Fibroblast of pulmonary artery (primary cell): ENCODE measurements at places on chromosomes 11 and 22.

- DNase-seq: no peak
Measured at GRCh38 chr11:132980670-132981069, 551.6 kb downstream of the OPCML start.

DNA sequence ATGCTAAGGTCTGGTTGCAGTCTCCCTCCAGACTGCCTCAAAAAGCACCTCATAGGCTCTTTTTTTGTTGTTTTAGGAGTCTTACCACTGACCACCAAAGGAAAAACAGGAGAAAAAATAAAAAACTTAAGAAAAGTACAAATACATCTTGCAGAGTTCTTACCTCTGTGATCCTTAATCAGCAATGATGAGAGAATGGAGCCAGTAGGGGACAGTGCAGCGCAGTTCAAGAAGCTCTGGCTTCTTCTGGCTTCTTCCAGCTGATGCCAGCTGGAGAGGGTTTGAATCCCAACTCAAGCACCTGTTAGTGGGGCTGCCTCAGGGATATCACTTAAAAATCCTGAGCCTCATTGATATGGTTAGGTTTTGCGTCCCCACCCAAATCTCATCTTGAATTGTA is 223.3 kb upstream of the ISX start:
- no peak for DNase-seq

GRCh38 chr22:44995105-44995514 is 14.7 kb downstream of the PHF21B start:
- no peak for DNase-seq

- DNase-seq: peak; percentile 88
Measured at GRCh38 chr11:469684-470560, 19.8 kb downstream of the PTDSS2 start.

DNA sequence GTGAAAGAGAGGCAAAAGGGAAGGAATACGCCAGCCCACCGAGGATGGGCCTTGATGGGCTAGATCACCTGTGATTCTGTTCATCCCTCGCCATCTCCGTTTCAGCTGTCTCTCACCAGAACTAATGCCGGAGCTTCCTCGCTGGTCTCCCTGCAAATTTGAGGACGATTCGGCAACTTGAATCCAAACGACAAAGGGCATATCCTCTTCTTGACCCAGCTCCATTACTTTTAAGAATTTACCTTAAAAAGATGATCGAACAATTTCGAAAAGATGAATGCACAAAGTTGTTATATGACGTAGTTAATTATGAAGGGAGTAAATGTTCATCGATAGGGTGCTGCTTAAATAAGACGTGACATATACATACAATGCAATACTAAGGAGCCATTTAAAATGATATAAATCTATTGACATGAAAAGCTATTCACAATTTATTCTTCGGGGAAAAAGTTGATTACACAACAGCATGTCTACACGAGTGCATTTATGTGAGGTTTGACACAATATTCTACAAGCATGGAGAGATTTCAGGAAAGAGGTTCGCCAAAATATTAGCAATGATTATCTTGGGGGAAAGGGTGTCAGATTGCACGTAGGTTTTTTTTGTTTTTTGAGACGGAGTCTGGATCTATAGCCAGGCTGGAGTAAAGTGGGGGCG is 937 bp upstream of the FAM168A start:
- DNase-seq: no peak

DNA sequence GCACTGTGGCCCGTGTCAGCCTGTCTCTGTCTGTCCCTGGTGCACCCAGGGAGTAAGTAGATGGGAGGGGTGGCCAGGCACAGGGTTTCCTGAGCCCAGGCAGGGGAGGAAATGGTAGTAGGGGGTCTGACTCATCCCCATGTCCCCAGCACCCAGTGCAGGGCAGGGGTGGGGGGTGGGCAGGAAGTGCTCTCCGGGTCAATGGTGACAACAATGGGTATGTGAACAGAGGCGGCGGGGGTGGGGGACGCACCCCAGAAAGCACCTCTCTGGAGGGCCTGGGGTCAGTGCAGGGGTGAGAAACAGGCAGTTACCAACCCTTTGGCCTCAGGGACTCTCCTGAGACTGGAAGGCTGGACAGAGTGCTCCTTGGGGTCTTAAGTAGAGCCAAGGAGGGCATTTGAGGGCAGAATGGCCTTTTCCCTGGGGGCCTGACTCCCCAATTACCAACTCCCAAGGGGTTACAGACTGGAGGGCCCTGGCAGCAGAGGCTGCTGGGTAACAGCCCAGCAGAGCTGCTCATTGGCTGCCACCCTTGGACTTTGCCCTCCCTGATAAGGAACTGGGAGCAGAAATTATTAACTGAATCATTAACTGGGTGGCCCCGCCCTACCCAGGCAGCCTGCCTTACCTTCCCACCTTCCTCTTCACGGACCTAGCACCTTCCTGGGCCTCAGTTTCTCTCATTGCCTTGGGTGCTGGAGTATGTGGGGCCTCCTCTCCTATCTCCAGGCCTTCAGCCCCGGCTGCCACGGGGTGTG is 4.2 kb downstream of the MYRF start:
- peak; percentile 53 for DNase-seq

GRCh38 chr11:121615501-121615900 is 162.7 kb upstream of the SORL1-AS1 start:
- DNase-seq: peak; percentile 13

- DNase-seq: no peak
Measured at GRCh38 chr11:126560221-126560620, 204.7 kb downstream of the ST3GAL4 start.

DNA sequence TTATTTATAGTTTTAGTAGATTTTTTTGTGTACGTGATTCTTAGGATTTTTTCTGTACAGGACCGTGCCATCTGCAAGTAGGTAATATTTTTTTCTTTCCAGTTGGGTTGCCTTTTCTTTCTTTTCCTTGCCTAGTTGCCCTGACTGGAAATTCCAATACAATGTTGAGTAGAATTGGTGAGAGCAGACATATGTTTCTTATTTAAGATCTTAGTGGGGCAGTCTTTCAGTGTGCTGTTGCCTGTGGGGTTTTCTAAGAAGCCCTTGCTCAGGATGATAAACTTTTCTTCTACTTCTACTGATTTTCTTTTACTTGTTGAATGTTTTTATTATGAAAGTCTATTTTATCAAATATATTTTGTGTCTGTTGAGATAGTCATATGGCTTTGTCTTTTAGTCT is 33.0 kb downstream of the ATXN10 start:
- no peak for DNase-seq

DNA sequence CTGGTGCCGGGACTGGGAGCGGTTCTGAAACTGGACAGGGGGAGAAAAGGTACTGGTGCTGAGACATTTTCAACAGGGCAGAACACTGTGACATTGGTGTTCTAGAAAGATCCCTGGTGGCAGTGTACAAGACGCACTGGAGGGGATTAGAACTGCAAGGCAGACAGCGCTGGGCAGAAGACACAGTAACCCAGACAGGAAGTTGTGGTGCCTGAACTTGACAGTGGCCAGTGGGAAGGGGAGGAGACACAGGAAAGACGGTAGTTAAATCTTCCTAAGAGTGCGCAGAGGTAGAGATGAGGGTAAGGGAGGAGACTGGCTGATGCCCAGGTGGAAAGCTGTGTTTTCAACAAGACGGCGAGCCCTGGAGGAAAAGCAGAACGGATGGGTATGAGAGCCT is 24.5 kb downstream of the FAM227A start:
- no peak for DNase-seq

- DNase-seq: peak; percentile 38
Measured at GRCh38 chr11:110501428-110501827, 71.7 kb downstream of the FDX1 start.

DNA sequence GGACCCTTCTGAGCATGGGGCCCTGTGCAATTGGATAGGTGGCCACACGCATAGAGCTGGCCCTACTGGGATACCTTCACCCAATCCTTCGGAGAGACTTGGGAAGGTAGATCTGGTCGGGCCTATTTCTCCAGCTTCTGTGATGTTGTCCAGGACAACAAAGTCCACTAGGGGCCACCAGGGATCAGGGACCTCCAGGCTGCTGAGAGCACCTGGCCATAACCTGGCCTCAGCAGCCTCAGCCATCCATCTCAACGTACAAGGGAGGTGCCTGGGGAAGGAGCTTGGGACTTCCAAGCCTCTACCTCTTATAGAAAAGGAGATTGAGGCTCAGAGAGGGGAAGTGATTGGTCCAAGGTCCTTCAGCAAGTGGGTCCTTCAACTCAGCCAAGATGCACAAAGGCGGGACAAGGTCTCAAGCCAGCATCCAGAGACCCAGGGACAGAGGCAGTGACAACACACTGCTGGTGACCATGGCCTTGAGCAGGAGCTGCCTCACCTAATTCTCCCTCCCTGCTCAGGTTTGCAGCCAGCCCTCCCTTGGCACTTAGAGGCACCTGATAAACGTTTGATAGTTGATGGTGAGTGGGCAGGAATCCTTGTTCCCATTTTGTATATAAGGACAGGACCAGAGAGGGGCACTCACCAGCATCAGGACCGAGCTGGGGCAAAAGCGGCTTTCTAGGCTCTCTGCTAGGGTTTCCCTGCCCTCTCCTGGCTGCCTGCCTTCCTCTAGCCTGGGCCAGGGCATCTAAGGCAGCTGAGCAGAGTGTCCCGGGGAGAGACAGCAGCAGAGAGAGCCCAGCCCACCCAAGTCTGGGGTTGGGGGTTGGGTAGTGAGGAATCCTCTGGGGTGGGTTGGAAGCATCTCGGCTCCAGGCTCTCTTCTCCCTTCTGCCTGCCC is 4.5 kb downstream of the RAC2 start:
- DNase-seq: no peak

DNA sequence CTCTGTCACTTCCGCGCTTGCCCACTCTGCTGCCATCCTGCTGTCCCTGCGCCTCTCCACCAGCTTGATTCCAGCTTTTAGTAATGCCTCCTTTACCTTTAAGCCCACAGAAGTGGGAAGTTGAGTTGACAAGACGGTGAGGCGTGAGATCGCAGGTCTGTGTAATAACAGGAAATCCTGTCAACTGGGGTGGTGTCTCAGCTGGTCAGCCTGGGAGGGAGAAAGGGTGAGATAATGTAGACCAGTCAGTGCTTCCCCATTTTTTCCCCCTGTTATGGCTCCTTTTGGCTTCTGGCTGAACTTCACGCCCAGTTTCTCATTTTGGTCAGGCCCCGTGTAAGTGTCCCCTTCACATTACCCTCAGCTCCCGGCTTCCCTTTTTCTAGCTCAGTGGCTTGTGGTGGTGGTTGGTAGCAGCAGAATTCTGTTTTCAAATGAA is 98.9 kb downstream of the TRAF6 start:
- peak; percentile 38 for DNase-seq

DNA sequence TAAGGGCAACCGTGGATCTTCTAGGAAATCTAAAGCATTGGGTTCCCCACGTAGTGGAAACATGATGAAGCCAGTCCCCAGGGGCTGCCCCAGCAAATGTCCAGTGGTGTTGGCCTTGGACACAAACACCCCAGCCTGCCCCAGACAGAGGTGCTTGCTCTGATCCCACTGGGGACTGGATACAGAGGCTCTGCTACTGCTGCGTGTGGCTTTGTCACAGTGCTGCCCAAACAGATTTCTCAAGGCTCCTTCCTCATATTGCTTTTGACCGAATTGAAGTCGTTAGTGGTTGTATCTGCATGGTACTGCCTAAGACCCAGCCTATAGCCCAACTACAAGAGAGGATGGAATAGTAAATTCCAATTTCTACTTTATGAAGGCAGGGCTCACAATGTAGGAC is 40.1 kb upstream of the CD44 start:
- no peak for DNase-seq

- no peak for DNase-seq
Measured at GRCh38 chr11:9571071-9571762, 2.3 kb upstream of the WEE1 start.

- DNase-seq: peak; percentile 66
Measured at GRCh38 chr22:22111267-22111751, 128.7 kb upstream of the TOP3B start.

DNA sequence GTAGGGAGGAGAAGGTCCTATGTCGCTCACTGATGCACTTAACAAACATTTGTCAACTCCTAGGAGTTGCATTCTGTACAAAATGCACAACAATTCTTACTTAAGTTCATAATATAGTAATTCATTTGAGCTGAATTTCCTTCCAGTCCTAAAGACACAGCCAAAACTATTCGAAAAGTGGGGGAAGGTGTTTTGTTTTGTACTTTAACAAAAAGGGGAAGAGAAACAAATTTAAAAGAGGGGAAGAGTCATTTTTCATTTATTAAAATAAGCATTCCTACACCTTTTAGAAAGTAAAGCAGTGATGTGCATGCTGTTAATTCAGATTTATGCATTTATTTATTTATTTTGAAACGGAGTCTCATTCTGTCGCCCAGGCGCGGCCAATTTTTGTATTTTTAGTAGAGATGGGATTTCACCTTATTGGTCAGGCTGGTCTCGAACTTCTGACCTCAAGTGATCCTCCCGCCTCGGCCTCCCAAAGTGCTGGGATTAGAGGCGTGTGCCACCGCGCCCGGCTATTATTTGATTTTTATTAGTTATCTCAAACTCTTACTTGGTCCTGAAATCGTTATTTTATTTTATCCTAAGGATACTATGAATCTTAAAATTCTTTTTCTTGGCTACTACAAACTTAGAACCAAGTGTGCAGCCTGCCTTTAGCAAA is 1.1 kb upstream of the FANCF start:
- DNase-seq: no peak

DNA sequence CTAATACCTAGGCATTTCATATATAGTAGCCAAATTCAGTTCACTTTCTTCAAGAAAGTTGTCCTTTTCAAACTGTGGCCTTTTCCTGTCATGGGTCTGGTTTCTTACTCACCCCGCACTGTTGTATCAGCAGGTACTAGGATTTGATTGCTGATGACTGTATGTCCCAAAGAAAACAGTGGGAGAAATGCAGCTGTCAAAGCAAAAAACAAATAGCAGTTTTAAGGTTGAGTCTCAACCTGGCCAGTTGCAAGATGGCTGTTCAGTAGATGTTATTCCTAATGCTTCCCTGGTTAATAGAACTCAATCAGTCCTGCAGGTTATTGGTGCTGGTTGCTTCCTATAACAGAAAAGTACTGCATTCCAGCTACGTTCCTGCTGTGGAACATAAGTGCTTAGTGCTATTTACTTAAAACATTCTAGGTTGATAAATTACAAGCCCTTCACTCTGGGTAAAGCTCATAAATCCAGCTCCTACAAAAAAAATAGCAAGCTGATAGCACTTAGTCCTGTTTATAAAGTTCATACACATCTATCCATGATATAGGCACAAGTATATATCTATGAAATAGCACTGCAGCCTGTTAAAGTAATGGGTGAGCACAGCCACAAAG is 26.6 kb downstream of the NF2 start:
- no peak for DNase-seq

DNA sequence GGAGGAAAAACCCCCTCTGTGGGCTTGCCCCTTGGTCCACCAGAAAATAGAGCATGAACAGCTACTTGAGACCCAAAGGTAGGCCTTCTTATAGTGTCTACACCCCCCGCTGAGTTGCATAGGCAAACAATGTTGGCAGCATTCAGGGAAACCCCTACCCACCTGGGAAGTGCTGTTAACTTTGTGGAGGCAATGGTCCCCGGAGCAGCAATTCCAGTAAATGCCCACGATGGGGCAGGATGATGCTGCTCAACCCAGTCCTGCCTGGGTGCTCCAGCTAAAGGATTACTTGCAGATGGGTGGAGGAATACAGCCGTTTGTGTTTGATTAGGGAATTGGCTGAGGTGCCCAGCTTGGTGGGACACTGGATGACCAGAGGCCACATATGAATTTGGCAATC is 381.3 kb upstream of the ANO5 start:
- peak; percentile 5 for DNase-seq

- no peak for DNase-seq
Measured at GRCh38 chr11:16867097-16867496, 128.7 kb downstream of the C11orf58 start.
